Pancreas (tissue), 10 donors: ENCODE measurements at places on chromosomes 6 and 20.

GRCh38 chr20:14478126-14478525 is 140.7 kb upstream of the FLRT3 start:
- no peak for DNase-seq

- DNase-seq: no peak
Observed at GRCh38 chr6:39653612-39654011, 71.6 kb downstream of the KIF6 start.

- DNase-seq: no peak
Observed at GRCh38 chr6:141977782-141978181, 154.9 kb upstream of the GJE1 start.

DNA sequence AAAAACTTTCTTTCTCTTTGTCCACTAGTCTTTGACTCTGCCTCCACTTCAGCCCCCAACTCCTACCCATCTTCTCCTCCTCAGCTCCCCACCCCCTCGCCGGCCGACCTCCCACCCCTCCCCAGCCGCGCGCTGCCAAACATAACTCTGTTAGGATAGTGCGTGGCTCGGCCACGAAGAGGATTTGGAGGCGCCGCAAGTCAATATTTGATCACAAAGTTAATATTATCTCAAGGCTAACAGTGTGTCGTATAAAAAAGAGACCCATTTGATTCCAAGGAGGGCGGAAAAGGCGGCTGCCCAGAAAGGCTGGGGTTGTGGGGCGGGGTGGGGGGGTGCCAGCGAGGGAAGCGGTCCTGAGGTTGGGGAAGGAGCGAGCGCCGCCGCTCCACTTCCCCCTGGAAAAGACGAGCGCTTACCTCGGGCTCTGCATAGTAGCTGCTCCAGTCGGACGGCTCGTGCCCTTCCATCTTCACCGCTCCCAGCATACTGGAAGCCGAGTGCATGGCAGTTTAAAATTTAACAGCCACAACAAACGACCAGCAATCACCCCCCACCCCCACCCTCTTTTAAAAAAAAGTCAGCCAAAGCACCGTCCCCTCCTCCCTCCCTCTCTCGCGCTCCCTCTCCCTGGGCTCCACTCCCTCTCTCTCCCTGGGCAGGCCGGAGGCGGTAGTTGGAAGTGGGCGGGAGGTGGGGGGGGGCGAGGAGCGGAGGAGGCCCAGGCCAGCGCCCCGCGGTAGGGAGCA is 425 bp downstream of the FOXA2 start:
- peak; percentile 93 for DNase-seq

- DNase-seq: no peak
Observed at GRCh38 chr6:39314273-39314795, at the start of gene KCNK17. TSS of gene KCNK17 (minus strand) at chr6:39314419. CDS start at chr6:39314320, 99 bp downstream.

DNA sequence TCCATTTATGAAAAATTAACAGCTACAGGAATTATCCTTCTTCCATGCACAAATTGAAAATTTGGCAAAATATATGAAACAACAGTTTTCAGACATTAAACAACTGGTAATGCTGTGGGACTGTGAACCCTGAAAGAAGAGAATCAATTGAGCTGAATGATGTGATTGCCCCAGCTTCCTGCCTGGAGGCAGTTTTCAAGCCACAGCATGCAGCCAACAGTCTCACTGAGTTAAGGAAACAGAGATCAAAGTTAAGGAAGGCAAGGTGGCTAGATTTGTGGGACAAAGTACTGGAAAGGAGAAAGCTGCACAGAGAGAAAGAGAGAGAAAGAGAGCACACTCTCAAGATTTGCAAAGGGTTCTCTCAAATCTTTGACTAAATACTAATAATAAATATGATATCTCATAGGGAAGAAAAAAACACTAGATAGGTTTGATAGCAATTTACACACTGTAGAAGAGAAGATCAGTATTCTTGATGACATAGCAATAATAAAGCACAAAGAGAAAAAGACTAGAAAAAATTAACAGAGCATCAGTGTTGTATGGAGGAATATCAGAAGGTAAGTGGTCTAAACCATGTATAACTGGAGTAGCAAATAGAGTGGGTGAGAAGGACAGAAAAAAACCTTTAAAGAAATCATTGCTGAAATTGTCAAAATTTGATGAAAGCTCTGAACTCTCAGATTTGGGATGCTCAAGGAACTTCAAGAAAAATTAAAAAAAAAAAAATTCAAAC is 70.1 kb upstream of the CNKSR3 start:
- no peak for DNase-seq

DNA sequence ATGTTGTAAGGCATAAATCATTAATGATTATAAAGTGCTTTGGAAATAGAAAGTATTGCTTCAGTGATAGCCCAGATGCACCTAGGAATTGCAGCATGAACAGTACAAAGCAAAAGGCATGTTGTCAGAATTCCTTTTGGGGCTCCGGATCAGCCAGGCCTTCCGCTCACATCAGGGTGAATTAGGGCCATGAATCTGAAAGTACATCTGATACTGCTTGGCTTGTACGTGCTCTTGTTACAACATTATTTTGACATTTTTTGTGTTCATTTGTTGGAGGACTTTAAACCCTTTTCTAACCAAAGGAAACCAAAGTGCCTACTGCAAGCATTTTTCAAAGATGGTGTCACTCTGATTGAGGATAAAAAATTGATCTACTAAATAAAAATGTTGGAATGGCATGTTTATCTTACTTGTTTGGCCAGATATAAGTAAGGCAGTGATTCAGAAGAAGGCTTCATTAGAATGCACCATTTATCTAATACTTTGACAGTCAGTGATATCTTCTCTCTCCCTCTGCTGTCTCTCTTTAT is 1005.6 kb upstream of the FLRT3 start:
- no peak for DNase-seq

DNA sequence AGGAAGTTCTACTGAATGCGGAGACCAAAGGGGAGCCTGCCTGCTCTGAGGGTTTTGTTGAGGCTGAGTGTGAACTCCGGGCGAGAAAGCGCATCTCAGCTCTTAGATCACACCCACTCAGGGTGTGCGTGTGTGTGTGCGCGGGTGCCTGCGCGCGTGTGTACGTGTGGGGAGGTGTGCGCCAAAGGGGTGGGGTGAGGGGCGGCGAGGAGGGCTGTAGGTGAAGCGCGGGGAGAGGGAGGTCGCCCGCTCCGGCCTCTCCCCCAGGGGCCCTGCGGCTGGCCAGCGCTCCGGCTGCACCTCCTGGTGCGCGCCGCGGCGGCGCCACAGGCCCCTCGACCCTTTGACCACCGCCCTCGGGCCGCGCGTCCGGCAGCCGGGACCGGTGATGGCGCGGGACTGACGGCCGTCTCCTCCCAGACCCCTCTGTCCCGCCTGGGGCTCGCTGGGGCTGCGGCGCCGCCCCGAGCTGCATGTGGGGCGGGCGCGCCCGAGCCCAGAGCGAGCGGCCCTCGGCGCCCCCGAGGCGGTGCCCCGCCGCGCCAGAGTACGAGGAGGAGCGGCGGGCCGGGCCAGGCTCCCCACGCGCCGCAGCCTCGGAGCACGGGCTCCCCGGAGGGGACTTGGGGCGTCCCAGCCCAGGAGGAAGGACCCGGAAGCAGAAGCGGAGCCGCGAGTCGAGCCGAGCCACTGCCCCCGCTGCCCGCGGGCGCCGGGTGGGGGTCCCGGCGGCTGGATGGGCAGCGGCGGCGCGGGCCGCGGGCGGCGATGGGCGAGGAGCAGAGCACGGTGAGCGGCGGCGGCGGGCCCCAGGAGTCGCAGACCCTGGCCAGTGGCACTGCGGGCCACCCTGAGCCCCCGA is at the start of gene RNF217:
TSS of gene RNF217 (plus strand) at position 661 of the 862 bp plus-strand sequence. CDS start at position 769, 108 bp downstream.
- peak; percentile 60 for DNase-seq

DNA sequence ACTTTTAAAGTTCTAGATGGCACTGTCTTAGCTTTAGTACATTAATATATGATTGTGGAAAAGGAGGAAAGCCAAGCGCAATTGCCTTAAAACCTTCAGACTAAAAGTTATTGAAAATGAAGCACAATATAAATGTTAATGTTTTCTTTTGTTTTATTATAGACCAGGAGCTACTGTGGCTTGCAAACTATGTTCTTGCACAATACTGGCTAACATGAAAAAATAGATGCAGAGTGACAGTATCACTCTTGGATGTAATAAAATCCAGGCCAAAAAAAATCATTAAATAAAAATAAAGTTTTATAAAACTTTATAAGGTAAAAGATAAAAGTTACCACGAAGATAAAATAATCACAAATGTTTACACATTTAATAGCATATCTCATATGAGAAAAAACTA is 18.3 kb upstream of the PLN start:
- no peak for DNase-seq

DNA sequence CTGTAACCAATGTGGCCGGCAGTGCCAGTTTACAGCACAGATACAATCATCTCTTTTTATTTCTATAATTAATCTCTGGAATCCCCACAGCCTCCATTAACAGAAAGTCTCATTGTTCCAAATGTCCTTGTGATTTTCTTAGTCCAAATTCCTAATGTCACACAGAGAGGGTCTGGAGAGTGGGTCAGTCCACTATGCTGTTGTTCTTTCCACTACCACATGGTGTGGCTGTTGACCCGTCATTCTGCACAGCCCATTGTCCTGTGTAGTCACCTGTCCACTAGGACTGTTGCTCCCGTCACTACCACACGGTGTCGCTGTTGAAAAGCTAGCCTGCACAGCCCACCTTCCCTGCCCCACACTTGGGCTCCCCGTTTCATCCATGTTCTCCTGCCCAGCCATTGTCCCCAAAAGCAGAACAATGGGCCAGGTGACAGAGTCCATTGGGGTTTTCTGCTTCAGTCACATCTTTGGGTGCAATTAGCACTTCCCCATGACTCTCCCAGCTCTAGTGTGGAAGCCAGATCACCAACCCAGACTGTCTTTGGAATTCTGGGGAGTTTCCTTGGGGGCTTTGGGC is 8.6 kb upstream of the LBP start:
- DNase-seq: no peak

DNA sequence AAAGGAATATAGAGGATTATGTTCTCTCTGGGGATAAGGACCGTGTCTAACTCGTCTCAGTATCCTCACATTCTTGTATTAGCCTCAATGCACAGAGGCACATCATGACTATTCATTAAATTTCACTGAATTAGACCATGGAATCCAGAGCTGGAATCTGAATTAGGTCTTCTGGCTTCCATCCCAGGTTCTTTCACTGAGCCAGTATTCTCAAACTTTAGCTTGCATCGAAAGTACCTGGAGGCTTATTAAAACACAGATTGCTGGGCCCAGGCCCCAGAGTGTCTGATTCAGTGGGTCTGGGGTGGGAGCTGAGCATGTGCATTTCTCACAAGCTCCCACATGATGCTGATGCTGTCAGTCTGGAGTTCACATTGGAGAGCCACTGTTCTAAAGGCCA is 142.0 kb downstream of the UST start:
- no peak for DNase-seq
